ENCODE measurements at places on chromosomes 7 and 10. TPM values are rescaled to one million over a fixed set of nuclear protein-coding genes. Genes with fewer than 3 reads are reported as not detected.
A peak's percentile ranks its signal among the peaks of the same experiment; 100 is the strongest.

DNA sequence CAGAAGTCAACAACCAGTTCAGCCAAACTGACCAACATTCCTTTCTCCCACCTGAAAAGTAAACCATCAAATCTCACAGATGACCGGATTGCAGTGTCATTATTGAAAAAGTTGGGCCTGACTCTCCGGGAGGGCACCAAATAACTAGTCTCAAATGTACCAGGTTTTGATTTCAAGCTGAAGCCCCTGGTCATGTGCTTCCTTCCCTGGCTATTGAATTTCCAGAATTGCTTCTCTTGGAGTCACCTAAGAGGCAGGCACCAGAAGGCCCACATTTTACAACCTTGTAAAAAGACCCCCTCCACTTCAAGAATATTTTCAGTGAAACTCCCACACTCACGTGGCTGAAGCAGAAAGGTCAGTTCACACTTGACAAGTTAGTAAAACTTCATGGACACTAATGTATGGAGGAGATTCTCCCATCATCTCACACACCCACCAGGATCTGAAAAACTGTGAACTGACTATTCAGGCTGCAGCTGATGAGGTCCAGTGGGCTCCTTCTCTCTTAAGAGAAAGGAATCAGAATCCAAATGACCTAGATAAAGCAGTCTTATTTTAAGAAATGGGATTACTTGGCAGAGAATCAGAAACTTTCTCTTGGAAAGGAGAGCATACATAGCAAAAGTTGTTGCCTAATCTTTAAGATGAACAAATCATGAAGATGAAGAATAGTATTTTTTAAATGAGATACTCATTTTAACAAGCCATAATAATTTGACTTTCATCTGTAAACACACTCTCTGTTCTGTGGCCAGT lies 53.6 kb downstream of the DLD start:
- DNase-seq, result no peak

Gene FAM53B
- total RNA-seq, result 37.4 TPM

Gene STAG3
- 10.3 TPM for total RNA-seq

DNA sequence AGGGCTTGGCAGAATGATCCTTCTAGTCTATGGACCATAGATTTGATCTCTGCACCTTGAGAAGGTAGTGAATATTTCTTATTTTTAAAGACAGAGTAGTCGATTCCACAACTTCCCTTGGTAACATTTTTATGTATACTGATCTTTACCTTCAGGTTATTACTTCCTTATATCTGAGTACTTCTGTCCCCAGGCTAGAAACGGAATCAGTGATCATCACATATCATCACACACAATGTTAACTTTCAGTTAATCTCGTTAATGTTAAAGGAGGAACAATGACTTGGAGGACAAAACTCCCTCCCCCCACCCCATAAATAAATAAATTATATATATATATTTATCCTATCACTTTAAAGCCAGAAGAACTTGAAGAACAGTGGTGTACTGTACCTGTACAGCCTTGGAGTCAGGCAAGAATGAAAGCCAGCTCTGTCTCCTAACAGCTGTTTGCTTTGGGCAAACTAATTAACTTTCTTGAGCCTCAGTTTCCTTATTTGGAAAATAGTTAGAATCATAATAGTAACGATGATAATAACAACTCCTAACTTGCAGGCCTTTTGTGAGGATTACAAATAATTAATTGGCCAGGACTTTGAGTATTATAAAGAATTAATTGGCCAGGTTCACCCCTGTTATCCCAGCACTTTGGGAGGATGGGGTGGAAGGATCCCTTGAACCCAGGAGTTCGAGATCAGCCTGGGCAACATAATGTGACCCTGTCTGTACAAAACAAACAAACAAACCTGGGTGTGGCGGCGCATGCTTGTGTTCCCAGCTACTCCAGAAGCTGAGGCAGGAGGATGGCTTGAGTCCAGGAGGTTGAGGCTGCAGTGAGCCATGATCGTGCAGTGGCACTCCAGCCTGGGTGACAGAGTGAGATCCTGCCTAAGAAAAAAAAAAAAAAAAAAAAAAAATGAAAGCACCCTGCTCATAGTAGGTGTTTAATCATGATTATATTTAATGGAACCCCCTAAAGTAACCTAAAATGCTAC lies 63.5 kb downstream of the SAMD9 start:
- DNase-seq, result no peak

Gene PALS2
- 25.3 TPM for total RNA-seq

GRCh38 chr10:131786756-131787605 lies 113.8 kb upstream of the PPP2R2D start:
- peak; percentile 68 for DNase-seq

Measured in H7 (cell line).